Left colon (tissue), 2 donors: ENCODE measurements at places on chromosomes 6 and 20. TPM values are rescaled to one million over a fixed set of nuclear protein-coding genes. Genes with fewer than 3 reads are reported as not detected.

DNA sequence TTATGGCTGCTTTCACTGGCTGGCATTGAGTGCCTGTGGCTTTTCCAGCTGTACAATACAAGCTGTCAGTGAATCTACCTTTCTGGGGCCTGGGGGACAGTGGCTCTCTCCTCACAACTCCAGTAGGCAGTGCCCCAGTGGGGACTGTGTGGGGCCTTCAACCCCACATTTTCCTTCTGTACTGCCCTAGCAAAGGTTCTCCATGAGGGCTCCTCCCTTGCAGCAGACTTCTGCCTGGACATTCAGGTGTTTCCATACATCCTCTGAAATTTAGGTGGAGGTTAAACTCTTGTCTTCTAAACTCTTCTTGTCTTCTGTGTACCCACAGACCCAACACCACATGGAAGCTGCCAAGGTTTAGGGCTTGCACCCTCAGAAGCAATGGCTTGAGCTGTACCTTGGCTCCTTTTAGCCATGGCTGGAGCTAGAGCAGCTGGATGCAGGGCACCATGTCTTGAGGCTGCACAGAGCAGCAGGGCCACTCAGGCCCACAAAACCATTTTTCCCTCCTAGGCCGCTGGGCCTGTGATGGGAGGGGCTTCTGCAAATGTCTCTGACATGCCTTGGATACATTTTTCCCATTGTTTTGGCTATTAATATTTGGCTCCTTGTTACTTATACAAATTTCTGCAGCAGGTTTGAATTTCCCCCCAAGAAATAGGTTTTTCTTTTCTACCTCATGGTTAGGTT is 9.6 kb downstream of the PEX7 start:
- DNase-seq, result no peak

DNA sequence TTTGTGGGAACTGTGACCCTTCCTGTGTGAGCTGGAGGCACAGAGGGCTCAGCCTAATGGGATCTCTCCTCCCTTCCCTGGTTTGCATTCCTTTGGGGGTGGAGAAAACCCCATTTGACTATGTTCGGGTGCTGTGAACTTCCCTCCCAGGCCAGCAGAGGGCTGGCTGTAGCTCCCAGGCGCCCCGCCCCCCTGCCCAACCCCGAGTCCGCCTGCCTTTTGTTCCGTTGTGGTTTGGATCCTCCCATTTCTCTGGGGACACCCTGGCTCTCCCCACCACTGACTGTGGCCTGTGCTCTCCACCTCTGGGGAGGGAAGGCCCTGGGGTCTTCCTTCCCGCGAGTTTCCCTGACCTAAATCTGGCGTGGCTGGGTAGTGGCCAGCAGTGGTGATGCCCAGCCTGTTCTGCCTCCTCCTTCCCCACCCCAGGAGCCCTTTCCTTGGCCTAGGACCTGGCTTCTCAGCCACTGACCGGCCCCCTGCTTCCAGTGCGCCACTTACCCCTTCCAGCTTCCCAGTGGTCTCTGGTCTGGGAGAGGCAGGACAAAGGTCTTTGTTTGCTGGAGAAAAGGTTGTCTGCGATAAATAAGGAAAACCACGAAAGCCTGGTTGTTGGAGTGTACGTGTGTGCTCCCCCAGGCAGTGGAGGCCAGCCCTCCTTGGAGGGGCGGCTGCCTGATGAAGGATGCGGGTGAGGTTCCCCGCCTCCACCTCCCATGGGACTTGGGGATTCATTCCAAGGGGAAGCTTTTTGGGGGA is 4.9 kb downstream of the VEGFA start:
- DNase-seq, result peak; percentile 86

GRCh38 chr6:1609041-1609647 is 571 bp upstream of the FOXC1 start:
- no peak for DNase-seq

DNA sequence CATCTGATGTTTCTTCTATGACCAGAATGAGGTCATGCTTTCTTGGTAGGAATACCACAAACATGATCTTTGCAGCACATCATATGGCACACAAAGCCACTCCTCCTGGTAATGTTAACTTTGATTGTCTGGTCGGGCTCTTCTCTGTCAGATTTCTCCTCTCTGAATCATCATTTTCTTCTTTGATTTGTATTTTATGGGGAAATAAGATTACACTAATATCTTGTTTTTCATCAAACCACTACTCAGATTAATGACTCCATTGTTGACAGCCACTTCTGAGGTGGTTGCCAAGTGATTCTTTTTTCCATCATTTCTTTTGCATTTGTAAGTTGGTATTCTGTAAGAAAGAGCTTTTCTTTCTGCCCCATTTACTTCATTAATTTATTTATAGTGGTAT is 29.5 kb downstream of the TRMT11 start:
- no peak for DNase-seq

GRCh38 chr20:36606158-36607066 is 833 bp downstream of the RAB5IF start:
- peak; percentile 58 for DNase-seq

- no peak for DNase-seq
These were observed 24.6 kb upstream of the CALHM6 start for GRCh38 chr6:116436586-116436985.

DNA sequence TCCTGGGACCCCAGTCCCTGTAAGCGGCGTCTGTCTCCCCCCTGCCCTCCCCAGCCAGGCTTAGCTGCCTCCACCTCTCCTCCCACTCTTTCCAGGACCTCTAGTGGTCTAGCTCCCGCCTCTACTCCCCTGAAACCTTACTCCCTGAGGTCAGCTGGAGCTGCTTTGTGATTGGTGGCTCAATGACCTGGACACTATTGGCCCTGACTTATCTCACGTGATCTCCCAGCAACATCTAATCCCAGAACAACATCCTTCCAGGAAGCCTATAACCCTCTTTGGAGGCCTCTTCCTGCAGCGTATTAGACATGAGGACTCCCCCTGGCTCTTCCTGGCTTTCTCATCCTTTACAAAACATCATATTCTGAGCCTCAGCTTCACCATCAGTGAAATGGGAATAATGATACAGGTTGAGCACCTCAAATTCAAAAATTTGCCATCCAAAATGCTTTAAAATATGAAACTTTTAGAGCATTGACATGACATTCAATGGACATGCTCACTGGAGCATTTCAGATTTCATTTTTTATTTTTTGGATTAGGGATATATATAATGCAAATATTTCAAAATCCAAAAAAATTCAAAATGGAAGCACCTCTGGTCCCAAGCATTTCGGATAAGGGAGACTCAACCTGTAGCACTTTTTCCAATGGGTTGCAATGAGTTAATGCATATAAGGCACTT is 16.3 kb upstream of the SRC start:
- DNase-seq, result no peak

The IL20RA gene
- total RNA-seq, result 11.8 TPM

DNA sequence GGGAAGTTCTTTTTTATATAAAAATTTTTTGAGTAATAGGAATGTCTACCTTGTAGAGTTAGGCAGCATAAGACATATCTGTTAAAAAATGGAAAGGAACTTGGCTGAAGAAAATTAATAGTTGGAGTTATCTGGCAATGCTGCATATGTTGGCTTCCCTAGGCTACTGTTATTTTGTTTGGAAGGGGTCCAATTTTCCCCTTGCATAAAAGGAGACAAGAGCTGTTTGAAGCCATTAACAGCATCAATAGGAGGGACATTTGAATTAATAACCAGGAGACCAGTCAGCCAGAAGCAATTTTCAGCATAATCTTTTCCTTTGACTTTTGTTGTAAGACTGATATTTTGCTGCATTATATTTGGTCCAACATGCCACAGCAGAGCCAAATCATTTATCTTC is 80.9 kb upstream of the TAB2 start:
- DNase-seq, result no peak

The ATP9A gene
- 66.8 TPM for total RNA-seq

GRCh38 chr6:15823838-15824414 is 161.1 kb upstream of the DTNBP1 start:
- DNase-seq, result no peak

DNA sequence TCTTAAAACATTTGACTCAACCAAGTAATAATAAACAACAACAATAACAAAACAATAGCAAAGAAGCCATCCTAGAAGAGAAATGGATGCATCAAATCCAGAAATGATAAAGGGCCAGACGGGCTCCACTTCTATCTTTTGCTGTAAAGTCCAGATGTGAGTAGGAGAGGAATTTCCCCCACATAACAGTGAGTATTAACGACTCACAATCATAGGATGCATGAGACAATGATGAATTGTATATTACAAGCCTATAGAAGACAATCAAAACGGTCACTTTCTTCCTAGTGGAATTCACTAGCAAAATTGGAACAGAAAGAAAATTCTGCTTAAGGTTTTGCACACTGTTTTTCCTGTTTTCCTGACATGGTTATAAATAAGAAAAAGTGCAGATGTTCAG is 97.0 kb upstream of the PREP start:
- no peak for DNase-seq

GRCh38 chr6:7865781-7866180 is 44.8 kb downstream of the TXNDC5 start:
- no peak for DNase-seq

GRCh38 chr6:33375143-33375671 is 16.4 kb upstream of the KIFC1 start:
- DNase-seq, result peak; percentile 48

The PDE10A gene
- total RNA-seq, result 0.85 TPM

- no peak for DNase-seq
These were observed 73.3 kb downstream of the PCSK2 start for GRCh38 chr20:17300113-17300512.

The STX11 gene
- total RNA-seq, result 1.5 TPM

DNA sequence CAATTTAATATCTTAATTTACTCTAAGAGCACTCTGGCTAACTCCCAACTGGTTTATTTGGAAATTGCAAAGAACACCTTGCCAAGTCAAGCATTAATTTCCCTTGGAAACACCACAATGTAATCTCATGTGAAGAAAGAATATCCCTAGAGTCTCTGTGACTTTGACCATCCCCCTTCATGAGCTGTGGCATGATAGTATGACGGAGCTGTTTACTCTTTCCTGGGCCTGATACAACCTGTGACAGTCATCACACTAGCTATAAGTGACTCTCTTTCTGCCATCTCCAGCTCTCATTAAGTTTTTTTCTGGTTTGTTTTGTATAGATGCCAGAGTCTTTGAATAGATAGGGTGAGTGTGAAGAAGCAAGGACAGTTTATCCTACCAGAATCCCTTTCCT is 470.3 kb upstream of the JARID2 start:
- no peak for DNase-seq

DNA sequence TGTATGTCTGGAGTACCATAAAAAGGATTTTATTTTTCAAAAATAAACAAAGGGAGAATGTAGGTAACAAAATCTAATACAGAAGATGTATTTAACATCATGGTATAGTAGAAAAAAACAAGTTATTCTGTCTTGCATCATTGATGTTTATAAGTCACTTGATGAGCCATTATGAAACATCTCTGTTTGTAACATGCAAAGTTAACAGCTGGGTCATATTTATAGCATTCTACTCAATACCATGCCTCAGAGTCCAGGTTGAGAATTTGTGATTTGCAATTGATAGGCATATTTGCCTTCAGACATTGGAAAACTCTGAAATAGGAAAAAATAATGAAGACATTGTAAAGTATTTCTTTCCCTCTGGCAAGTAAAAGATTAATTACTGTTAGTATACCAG is 52.3 kb upstream of the IL20RA start:
- DNase-seq, result no peak

GRCh38 chr6:165206798-165207197 is 102.6 kb downstream of the C6orf118 start:
- no peak for DNase-seq

DNA sequence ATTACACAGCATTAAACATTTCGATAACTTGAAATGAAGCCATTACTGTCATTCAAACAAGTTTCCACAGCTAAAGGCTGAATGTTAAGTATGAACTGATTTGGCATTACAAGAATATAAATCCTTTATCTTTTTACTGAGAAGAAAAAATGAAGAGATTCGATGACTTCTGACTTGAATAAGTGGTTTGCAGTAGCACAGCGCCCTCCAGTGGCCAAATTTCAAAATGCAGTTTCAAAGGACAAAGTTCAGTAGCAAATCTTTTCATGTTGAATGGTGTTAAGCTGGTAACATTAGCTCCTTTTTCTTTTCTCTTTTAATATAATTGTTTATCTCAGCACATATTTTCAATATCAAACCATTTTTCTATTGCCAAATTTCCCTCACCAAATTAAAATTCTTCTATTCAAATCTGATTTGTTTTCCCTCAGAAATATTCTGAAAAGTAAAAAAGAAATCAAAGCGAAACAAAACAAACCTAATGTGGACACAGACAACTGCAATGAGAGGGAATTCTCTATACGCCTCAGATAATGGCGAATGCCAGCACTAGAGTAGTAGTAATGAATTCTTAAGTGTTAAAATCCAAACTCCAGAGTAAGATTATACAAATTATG is 145.7 kb downstream of the BTBD9 start:
- DNase-seq, result peak; percentile 42

The SYCP2L gene
- 0.18 TPM for total RNA-seq

The LAMA5 gene
- 45.8 TPM for total RNA-seq

GRCh38 chr20:21101932-21102575 is 4.1 kb downstream of the LINC00237 start:
- DNase-seq, result peak; percentile 20

GRCh38 chr6:168599769-168600330 is 158.9 kb downstream of the SMOC2 start:
- no peak for DNase-seq

GRCh38 chr20:60630609-60631008 is 621.5 kb upstream of the CDH4 start:
- DNase-seq, result no peak

GRCh38 chr20:43514648-43514999 is 7.1 kb downstream of the L3MBTL1 start:
- DNase-seq, result peak; percentile 41

DNA sequence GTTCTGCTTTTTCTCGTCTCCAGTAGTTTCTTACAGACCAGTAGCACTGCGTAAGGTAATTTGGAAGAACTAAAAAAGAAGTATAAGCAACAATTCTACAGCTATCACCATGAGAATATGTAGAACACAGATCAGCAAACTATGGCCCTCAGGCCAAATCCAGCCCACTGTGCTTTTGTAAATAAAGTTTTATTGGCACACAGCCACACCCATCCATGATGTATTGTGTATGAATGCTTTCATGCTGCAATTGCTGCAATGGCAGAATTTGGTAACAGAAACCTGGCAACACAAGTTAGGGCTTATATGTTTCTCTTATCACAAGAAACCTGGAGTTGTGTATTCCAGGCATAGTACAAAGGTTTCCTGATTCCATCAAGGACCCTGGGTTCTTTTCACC is 386.8 kb upstream of the TSHZ2 start:
- no peak for DNase-seq

DNA sequence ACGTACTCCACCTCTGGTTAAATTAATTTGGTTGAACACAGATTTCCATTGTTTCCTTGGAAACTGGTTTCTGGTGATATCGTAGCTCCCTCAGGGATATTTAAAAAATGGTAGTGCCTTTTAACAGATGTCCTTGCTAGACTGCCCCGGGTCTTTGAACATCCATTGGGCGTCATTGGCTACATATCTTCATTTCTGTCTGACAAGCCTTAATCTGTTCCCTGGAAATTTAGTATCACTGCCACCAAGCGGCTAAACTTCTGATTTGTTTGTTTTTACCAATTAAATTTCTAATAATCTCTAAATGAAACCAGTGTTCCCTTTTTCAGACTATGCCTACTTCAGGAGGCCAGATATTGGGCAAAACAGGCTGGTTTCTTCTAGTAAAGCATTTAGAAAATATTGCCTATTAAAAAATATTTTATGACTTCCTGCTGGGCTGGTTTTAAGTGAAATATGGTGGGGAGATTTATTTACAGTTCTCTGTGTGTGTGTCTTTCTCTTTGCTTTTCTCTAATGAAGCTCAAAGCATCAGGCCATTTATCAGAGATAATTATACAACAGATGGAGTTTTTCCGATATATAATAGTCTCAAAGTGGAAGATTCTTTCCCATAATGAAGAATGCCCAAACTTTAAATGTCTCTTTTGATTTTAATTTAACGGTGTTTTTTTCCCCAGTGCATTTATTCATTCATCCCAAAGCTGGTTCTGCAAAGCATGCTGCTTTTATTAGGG is 249.5 kb downstream of the ZFAND3 start:
- no peak for DNase-seq
